ENCODE measurements at places on chromosomes 2 and 18.

- DNase-seq, result no peak
Observed at GRCh38 chr2:40150266-40150665, 301.6 kb downstream of the SLC8A1 start.

- no peak for DNase-seq
Observed at GRCh38 chr18:55337908-55338521, 250.0 kb downstream of the TCF4 start.

- DNase-seq, result no peak
Observed at GRCh38 chr2:68811364-68811763, 59.8 kb downstream of the BMP10 start.

DNA sequence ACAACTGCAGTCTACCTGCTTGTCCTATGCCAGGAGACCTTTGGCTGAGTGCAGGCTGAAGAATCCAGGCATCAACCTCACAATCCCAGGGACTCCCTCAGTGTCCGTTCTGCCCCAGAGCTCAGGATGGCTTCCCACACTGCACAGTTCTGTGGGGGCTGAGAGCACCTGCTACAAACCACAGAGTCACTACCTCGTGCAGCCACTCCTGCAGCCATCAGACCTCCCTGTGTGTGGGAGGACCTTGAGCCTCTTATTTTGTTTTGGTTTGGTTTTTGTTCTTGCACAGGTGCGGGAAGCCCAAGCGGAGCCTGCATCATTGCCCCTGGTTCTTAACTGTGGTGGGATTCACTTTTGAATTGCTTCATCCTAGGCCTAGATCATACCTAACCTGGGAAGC lies 31.0 kb downstream of the NAT8 start:
- no peak for DNase-seq

DNA sequence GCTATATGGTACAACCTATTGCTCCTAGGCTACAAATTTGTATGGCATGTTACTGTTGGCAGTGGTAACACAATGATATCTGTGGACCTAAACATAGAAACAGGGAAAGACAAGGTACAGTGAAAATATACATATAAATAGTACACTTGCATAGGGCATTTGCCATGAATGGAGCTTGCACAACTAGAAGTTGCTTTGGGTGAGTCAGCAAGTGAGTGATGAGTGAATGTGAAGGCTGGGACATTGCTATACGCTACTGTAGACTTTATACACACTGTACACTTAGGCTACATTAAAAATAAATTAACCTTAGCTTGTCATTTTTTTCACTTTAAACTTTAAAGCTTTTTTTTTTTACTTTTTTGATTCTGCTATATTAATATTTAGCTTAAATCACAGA lies 500.0 kb upstream of the SETBP1 start:
- DNase-seq, result no peak

GRCh38 chr2:6896930-6897759 lies 19.6 kb downstream of the RSAD2 start:
- no peak for DNase-seq

DNA sequence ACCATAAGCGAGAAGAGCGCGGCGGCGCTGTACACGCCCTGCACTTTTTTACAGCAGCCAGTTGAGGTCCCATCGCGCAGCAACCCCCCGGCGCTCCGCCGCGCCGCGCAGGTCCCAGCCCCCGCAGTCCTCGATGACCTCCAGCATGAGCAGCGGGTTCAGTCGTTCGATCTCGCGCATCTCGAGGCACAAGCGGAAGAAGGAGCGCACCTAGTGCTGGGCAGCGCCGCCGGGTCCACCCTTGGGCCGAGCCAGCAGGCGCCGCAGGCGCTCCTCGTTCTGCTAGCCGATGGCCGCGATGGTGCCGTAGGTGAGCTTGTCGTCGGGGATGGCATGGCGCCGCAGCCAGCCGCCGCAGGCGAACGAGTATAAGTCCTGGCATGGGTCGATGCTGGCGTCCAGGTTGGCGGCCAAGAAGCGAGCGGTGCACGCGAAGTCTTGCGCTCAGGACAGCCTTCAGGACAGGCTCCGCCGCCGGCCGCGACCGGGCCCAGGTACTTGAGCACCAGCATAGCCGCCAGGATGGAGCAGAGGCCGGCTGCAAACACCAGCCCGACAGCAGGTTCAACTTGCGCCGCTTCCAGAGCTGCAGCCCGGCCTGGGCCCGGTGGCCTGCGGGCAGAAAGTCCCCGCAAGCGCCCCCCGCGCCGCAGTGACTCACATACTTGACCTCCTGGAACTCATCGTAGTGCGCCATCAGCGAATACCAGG lies 8.3 kb downstream of the ALPP start:
- no peak for DNase-seq

DNA sequence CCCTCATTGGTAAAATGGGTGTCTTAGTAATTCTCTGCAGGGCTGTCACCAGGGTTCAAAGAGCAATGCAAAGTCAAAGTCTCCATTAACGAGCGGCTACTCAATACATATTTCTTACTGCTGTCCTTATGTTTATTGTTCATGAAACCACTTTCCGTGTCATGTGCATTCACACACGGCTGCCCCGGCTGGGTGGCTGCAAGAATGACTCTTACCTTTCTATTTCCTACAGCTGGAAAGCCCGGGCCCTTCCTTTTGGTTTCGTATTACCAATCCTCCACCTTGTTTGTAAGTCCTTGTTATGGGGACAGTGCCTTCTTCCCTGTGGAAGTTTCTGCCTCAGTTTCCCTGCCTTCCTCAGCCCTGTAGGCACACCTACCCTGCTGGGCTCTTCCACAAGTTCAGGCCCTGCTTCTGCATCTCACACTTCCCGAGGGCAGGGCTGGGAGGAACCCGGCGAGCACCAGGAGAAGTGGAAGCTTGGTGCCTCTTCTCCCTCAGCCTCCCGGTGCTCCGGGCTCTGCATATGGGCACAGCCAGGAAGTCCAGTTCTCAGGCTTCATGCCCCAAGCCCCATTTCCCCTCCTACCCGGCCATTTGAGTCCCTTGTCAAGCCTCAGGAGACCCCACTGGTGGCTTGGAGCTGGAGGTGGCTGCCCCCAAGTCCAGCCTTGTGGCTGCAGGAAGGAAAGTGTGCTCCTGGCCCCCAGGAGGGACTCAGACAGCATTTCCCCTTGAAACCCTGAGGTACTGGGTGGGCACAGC lies 18.7 kb upstream of the ACKR3 start:
- no peak for DNase-seq

- no peak for DNase-seq
Observed at GRCh38 chr2:121066526-121066925, 218.5 kb downstream of the TFCP2L1 start.

- no peak for DNase-seq
Observed at GRCh38 chr18:65762556-65762955, 11.7 kb downstream of the CDH7 start.

DNA sequence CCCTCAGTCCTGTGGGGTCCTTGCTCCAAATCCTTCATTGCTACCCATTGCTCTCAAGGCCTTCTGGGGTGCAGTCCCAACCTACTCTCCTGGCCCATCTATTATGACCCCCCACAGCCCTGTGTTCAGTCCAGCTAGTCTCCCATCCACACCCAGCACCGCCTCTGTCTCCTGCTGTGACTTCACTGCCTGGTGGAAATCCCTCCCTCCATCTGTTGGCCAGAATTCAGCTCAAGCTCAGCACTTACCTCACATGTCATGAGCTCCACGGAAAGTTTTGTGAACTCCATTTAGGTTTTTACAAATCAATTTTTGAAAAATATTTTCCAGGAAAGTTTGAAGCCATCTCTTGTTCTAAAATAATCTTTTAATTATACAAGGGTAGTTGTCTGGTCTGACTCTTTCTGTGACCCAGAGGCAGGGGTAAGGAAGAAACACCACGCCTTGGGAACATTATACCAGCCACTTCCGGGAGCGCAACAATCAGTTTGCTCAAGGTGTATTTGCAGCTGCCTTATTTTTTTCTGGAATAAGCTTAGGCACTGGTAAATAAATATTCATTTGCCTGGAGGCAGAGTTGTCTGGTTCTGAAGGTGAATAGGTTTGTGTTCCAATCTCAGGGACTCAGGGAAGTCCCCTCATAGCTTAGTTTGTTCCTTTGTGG lies 110.8 kb downstream of the VIT start:
- DNase-seq, result no peak

DNA sequence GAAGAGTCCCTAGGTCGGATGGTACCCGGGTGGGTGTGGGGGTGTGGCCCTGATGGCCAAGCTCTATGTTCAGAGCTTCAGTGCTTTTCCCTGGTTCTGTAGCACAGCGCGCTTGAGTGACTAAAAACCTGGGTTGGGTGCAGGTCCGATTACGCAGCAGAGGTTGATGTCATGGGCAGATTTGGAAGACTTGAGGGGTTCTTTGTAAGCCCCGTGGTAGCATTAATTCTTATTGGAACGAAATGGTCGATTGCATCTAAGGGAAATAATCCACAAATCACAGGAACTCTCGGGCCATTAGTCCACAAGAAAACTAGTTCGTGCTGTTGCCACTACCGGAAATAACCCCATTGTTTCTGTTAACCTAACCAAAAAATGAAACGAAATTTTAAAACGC lies 9.0 kb downstream of the HOXD8 start:
- DNase-seq, result no peak

DNA sequence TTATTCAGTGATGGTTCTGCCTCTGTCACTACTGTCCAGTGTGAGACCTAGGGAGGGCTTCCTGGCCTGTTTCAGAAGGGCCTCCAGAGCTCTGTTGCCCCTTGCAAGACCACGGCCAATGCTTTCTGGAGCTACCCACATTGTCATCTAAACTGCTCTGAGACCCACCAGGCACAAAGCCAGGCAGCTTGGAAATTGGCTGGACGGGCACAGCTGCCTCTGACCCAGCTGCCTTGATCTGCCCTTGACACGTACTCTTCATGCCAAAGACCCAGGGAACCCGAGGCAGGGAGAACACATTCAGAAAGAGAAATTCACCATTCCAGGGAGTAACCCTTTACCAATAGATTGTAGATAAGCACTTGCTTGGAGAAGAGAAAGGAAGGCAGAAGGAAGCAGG lies 183.7 kb upstream of the SIX2 start:
- DNase-seq, result no peak

- no peak for DNase-seq
Observed at GRCh38 chr18:77482190-77483085, 232.8 kb downstream of the GALR1 start.

DNA sequence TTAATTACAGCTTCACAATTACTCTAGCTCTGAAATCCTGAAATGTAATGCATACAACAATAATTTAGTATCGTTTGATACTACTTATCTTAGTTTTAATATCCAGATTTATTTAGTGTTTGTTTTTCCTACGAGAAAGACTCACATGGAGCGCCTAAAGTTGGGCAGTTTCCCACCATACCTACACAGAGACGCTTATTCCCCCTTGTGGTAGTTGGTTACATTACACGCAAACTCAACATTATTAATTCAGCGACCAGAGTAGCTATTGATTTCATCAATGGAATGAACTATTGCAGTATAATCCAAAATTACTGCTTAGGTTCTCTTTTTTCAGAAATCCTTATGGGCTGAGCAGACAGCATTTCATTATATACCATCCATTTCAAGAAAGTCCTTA lies 164.0 kb upstream of the REG3G start:
- no peak for DNase-seq

- no peak for DNase-seq
Observed at GRCh38 chr2:202201220-202202160, 36.9 kb downstream of the SUMO1 start.

GRCh38 chr2:223956300-223956699 lies 963 bp upstream of the MRPL44 start:
- no peak for DNase-seq

DNA sequence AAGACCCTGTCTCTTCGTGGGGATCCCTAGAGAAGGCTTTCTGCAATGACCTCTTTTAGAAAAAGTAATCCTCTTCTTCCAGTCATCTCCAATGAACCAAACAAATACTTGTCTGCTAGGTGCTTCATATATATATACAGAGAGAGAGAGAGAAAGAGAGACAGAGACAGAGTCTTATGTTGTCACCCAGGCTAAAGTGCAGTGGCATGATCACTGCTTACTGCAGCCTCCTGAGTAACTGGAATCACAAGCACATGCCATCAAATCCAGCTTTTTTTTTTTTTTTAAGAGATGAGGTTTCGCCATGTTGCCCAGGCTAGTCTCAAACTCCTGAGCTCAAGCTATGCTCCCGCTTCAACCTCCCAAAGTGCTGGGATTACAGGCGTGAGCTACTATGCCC lies 18.6 kb upstream of the PKDCC start:
- DNase-seq, result no peak

GRCh38 chr18:23380817-23381216 lies 72.3 kb upstream of the RIOK3 start:
- no peak for DNase-seq

GRCh38 chr2:181378491-181378890 lies 78.7 kb upstream of the ITGA4 start:
- DNase-seq, result no peak

DNA sequence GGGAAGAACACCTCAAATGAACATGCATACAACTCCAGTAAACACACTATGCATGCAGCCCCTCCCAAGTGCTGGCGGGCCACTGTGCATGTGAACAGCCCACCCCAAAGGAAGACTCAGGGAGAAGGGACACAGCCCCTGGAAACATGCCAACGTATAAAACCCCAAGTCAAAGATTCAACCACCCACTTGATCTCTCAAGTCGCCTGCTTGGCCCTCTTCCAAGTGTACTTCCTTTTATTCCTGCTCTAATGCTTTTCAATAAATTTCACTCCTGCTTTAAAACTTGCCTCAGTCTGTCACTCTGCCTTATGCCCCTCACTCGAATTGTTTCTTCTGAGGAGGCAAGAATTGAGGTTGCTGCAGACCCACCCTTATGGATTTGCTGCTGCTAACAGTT lies 139.1 kb downstream of the C1D start:
- no peak for DNase-seq

DNA sequence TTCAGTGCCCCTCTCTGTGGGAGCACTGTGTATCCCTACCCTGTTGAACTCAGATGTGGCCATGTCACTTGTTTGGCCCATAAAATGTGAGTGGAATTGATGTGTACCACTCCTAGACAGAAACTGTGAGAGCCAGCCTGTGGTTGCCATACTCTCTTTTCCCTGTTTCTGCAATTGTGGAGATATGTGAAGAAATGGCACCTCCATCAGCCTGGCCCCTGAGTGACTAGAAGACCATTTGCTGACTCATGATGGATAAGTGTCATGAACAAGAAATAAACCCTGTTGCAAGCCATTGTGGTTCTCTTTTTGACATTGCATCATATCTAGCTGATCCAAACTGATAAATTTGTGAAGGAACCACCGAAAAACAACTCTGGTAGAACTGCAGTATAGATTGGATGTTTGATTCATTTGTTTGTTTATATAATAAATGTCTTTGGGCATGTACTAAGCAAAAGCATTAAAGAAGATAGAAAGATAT lies 214.5 kb upstream of the FBXO11 start:
- no peak for DNase-seq

- no peak for DNase-seq
Observed at GRCh38 chr18:6355789-6356589, 58.7 kb downstream of the L3MBTL4 start.

All from effector memory CD8-positive, alpha-beta T cell (primary cell).